ENCODE measurements at places on chromosomes 2 and 18.

DNA sequence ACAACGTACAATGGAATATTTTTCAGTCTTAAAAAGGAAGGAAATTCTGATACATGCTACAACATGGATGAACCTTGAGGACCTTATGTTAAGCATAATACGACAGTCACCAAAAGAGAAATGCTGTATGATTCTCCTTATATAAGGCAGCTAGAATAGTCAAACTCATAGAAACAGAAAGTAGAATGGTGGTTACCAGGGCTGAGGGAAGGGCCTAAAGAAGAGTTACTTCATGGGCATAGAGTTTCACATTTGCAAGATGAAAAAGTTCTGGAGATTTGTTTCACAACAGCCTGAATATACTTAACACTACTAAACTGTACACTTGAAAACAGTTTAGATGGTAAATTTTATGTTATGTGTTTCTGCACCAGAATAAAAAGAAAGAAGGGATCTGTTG lies 113.3 kb downstream of the GALNT1 start:
- DNase-seq, result no peak

DNA sequence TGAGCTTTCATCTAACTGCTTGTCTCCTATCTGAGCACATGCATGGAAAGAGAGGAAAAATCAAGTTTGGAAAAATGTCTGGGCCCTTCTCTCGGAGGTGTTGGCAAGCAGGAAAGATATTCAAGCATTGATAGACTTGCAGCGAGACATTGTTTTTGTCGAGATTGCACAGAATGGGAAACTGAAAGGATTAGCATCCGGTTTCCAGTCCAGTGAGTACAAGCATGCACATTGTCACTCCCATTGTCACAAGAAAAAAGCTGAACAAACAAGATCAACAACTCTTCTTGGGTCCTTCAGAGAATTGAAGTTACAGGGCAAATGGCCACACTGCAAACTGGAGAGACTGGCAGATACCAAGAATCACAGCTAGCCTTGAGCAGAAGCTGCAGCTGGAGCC lies 19.6 kb upstream of the MC5R start:
- no peak for DNase-seq

DNA sequence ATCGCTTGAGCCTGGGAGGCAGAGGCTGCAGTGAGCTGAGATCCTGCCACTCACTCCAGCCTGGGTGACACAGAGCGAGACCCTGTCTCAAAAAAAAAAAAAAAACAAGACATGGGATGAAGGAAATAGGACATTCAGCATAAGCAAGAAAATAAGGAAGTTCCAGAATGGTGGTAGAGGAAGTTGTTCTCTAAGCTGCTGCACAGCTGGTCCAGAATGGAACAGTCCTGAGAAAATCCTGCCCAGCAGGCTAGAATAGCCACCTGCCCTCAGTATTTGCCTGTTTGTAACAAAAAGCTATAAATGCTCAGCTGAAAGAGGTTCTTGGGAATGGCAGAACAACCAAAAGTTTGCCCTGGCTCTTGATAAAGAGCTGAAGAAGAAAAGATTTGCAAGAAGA lies 11.1 kb upstream of the MAPRE3 start:
- DNase-seq, result no peak

GRCh38 chr18:6069539-6069938 lies 174.2 kb upstream of the TMEM200C start:
- no peak for DNase-seq

- no peak for DNase-seq
Measured at GRCh38 chr2:160175169-160176134, 24.6 kb downstream of the ITGB6 start.

DNA sequence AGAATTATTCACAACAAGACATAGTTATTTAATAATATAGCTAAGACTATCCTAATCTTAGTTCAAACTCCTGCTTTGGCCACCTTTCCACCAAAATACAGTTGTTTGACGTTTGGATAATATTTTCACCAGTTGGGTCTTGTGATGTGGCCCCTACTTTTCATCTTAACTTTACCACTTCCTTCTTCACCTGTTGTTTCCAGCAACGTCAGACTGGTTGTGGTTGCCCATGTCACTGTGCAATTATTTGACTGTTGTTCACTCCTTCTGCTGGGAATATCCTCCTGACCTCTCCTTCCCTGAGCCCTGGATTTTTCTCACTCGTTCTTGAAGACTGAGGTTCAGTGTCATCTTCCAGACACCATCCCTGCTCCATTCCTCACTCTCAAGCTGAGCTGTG lies 132.2 kb upstream of the RASGRP3 start:
- DNase-seq, result no peak

DNA sequence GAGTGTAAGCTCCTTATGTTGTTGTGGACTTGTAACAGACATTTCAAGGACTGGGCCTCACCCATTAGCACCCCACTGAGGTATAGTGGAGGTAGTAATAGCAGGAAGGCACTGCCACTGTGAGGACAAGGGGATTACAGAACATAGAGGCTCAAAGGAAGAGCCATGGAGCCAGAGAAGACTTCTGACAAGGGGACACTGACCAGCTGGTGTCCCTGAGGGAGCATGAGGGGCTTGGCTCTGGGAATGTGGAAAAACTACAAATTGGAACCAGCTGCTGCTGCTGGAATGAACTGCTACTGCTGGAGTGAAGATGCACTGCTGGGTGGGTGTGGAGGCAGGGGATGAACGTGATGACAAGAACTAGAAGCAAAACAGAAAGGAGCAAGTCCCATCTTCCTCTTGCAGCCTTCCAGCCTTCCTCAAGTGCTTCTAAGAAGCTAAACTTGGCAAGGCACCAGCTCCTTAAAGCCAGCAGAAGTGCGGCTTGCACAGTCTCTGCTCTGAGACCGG lies 167.3 kb upstream of the NOSTRIN start:
- DNase-seq, result no peak

DNA sequence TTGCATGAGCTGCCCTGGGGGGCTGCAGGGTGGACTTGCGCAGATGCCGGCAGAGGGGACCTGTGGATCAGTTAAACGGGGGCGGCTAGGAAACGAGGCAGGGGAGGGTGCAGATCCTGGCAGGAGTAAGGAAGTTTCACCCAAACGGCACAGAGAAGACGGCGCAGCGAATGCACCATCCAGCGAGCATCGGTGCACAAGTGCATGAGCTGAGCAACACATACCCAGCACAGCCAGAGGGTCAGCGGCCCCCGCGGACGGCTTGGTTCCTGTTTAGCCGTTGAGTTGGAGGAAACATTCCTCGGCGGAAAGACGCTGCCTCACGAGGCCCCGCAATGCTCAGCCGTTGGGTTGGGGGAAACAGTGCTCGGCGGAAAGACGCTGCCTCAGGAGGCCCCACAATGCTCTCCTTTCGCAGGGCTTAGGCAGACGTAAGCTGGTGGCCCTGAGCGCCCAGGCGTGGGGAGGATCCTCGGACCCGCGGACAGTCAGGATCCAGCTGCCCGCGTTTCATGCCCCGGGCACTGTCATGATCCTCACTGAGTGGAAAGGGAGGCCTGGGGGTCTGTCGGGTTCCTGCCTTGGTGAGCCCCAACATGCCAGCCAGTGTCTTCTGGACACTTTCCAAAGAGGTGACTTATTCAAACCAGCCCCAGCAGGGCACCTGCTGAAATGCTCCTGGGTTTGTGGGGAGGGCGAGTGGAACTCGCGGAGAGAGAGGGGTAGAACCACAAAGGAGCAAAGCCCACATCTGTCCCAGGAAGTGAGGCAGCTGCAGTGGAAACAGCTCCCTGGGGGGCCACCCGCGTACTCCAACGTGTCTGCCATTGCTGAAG lies 86.3 kb downstream of the NDUFA10 start:
- DNase-seq, result no peak

- no peak for DNase-seq
Measured at GRCh38 chr2:120823551-120823950, 87.9 kb downstream of the GLI2 start.

DNA sequence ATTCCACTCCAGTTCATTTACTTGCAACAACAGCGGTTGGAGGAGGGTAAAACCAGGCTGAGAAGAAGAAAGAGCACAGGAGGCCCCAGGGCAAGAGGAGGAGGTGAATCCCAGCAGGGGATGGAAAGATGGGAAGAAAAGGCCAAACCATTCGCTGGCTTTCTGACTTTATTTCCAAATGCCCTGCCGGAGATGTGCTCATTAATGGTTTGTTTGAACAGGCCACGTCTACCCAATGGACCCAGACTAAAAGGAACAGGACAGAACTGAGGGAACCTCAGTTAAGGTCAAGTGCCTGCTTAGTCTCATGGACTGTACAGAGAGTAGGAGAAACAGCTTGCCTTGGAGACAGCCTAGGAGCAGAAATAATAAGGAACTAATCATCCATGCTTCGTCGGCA lies 121.6 kb upstream of the NDUFV2 start:
- DNase-seq, result no peak

GRCh38 chr18:54426085-54426665 lies 68.5 kb downstream of the C18orf54 start:
- DNase-seq, result no peak
